ENCODE measurements at places on chromosomes 12 and 14.

DNA sequence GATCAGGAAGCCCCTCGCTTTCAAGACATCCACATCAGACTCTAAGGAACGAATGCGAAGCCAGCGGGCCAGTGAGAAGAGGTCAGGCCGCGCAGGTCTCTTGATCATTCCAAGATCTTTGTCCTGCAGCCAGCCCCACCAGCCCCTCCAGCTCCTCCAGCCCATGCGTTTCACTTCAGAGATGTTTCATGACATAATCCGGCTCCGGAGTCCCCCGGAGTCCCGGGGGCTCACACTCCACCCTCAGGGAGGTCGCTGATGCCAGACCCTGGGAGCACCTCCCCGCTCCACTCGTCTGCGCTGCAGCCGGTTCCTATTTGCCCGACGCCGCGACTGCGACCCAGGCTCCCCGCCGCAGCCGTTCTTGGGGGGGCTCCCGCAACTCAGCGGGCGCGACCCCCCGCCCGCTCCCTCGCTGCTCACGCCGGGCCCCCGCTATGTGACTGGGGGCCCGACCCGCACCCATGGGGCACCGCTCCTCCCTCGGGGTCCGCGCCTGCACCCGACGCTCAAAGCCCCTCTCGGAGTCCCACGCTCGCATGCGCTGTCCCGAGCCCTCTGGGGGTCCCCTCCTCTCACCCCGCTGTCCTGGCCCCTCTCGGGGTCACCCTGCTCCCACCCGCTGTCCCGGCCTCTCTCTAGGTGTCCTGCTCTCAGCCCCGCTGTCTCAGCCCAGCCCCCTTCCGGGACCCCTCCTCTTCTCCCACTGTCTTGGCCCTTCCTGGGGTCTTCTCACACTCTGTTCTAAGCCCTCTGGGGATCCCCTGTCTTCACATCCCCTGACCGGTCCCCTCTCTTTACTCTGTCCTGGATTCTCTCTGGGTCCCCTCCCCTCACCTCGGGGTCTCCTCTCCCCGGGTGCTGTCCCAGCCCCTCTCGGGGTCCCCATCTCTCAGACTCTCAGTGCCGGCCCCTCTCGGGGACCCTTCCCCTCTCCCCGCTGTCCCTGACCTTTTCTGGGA, 1.1 kb downstream of the TAOK3 start:
- DNase-seq: no peak

- no peak for DNase-seq
Observed at GRCh38 chr14:24052656-24053547, 1.1 kb downstream of the CARMIL3 start.

DNA sequence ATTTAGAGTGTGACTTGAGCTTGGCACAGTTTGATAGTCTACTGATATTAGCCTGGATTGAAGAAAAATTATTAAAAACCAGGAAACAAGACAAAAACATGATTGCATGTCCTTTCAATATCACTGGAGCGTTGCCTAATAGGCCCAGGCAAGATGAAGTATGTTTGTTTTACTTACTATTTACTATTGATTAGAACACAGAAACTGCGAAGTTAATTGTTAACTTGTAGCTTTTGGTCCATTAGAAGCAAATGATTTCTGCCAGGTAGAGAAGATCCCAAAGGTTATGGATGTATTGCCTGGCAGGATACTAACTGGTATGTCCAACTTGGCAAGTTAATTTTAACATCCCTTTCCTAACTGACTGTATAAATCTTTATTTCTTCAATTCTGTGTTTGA, 268.9 kb downstream of the ETNK1 start:
- DNase-seq: no peak

GRCh38 chr12:14612250-14612649, 44.6 kb upstream of the PLBD1 start:
- no peak for DNase-seq

GRCh38 chr14:44490966-44491365, 16.1 kb downstream of the FSCB start:
- no peak for DNase-seq
